ENCODE measurements at places on chromosomes 4 and X. TPM values are rescaled to one million over a fixed set of nuclear protein-coding genes. Genes with fewer than 3 reads are reported as not detected.

Gene GATA1
- total RNA-seq: not detected

Gene DCX
- 2.0 TPM for total RNA-seq

Gene NEUROG2
- total RNA-seq: not detected

Gene RAB41
- total RNA-seq: not detected

Gene EGFL6
- total RNA-seq: 0.75 TPM

GRCh38 chrX:100494646-100495370, 84.7 kb upstream of the PCDH19 start:
- no peak for DNase-seq

- DNase-seq: peak; percentile 33
Observed at GRCh38 chrX:100407784-100408712, 2.0 kb downstream of the PCDH19 start.

- DNase-seq: no peak
Observed at GRCh38 chrX:38108364-38108763, 102.0 kb downstream of the SYTL5 start.

Measured in H9 (cell line).